Ascending aorta (tissue), 2 donors: ENCODE measurements at places on chromosomes 5 and 9. TPM values are rescaled to one million over a fixed set of nuclear protein-coding genes. Genes with fewer than 3 reads are reported as not detected.

GRCh38 chr5:39523821-39524220 lies 99.0 kb upstream of the DAB2 start:
- no peak for DNase-seq

GRCh38 chr5:123819833-123820232 lies 307.9 kb downstream of the CSNK1G3 start:
- no peak for DNase-seq

GRCh38 chr5:1255081-1255561 lies 29.9 kb downstream of the SLC6A18 start:
- no peak for DNase-seq

Gene GRHPR
- 131 TPM for total RNA-seq

Gene SPRY4
- total RNA-seq: 111 TPM

Gene C9orf153
- total RNA-seq: not detected

Gene SMIM33
- not detected for total RNA-seq

Gene ANXA2R
- 5.1 TPM for total RNA-seq

Gene C1QTNF2
- 3.7 TPM for total RNA-seq
